ENCODE measurements at places on chromosomes 6 and 20.

- DNase-seq = no peak
These were observed 145.7 kb upstream of the MAN1A1 start for GRCh38 chr6:119495230-119495683.

DNA sequence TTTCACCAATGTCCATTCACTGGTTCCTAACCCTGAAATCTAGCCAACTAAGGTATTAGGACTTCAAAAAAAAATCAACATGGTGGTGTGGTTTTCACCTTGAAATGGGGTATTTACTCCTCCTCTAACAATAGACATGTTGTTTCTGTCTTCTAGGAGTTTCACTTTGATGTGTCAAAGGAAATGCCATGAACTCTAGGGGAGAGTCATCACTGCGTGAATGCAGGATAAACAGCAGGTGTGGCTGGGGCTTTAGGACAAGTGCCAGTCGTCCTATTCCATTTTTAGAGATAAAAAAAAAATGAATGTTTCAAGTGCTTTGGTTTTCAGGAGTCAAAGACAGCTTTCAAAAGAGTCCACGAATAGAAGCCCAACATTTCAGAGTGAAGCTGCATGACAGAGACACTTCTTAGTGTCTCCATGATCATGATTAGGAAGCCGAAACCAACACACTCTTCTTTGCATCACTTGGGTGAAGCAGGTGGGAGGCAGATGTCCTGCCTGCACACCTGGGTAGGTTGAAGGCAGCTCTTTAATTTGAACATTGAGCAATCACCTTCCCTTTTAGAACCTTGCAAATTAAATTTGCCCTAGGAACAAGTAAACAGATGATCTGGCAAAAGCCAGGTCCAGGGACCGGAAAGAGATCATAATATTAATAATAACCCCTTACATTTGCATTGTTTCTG lies 328.5 kb upstream of the PRDM1 start:
- no peak for DNase-seq

DNA sequence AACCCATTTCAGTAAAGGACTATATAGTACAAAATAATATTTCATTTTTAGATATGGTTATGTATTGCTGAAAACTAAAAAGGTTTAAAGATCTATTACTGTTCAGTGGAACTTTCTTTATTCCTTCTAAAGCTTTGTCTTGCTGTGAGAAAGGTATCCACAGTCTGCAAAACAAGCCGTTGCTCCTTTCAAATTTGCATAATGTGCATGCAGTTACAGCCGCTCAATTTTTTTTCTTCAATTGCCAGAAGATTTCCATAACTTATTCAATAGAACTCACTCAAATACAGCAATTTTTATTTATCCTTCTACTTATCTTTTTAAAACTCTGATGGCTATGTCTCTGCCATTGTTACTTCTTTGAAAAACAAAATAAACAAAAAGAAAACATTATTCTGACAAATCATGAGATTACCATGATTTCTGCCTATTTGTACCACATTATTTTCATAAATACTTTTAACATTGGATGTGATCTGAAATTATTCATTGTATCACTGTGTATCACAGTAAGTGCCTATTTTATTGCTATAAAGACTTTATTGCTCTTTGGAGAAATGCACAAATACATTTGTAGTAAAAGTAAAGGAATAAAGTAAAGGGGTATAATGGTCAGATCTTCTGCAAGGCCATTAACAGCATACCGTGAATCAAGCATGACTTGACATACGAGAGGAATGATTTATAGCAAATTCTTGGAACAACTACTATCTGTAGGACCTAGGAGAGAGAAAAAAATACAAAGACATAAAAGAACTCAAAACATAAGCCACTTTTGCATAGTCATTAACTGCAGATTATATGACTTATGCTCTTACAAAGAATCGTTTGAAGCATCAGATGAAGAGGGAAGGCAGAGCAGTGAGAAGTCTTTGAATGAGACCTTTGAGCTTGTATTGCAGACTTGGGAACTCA lies 29.6 kb upstream of the HBS1L start:
- no peak for DNase-seq

GRCh38 chr20:25273046-25273445 lies 25.2 kb downstream of the PYGB start:
- DNase-seq = no peak

- DNase-seq = no peak
These were observed 46.6 kb upstream of the RNF24 start for GRCh38 chr20:4061987-4062386.

- DNase-seq = no peak
These were observed 712.5 kb upstream of the NRSN1 start for GRCh38 chr6:23413327-23414050.

- no peak for DNase-seq
These were observed 10.7 kb upstream of the IPCEF1 start for GRCh38 chr6:154367336-154367735.

GRCh38 chr6:16660157-16660497 lies 101.1 kb downstream of the ATXN1 start:
- DNase-seq = no peak

Data from stimulated activated CD8-positive, alpha-beta memory T cell treated with anti-CD3 and anti-CD28 coated beads, Interleukin-15, amount 100 ng/mL, for 4 hours (primary cell).